Right forelimb (tissue), 1 donor: ENCODE measurements at places on chromosomes 6 and 20.

DNA sequence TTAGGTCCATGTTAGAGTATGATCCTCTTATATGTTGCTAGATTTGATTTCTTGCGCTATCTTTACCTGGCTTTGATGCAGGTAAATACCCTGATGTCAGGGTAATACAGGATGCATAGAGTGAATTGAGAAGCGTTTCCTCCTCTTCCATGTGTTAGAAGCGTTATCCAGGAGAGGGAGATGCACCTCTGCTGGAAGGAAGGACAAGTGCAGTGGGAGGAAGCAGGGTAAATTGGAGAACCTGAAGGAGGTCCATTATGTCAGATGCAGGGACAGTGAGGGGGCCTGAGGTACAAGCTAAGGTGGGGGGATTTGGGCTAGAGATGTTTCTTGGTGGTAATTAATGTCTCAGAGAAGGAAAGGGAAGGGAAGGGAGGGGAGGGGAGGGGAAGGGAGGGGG, 7.7 kb downstream of the SHLD1 start:
- DNase-seq, result no peak

GRCh38 chr6:17291778-17292177, 10.6 kb downstream of the RBM24 start:
- DNase-seq, result peak; percentile 59

GRCh38 chr6:35698858-35699257, 10.1 kb upstream of the FKBP5 start:
- DNase-seq, result no peak

GRCh38 chr6:30942338-30943060, 1.7 kb downstream of the MUCL3 start:
- DNase-seq, result peak; percentile 58
